Neural crest cell (in vitro differentiated cells): ENCODE measurements at places on chromosomes 12 and 14.

DNA sequence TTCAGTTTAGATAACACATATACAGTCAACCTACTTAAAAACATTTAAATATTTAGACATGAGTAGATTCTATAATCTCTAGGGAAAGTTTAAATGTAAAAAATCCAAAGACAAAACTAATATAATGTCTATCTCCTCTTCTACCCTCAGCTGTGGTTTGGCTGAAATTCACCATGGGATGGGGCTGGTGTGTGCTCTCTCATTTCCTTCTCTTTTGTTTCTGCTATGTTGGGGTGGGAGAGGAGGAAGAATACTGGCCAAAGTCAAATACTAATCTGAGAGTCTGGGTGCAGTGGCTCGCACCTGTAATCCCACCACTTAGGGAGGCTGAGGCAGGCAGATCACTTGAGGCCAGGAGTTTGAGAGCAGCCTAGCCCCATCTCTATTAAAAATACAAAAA is 1673.9 kb upstream of the SEL1L start:
- DNase-seq, result no peak

- DNase-seq, result no peak
Observed at GRCh38 chr14:61281186-61281947, at the start of gene TMEM30B. TMEM30B (minus strand) TSS chr14:61281338; CDS start chr14:61281147, 191 bp downstream.

GRCh38 chr12:124837958-124838803 is 25.5 kb downstream of the SCARB1 start:
- DNase-seq, result no peak

GRCh38 chr12:2891240-2892053 is 756 bp downstream of the TULP3 start:
- DNase-seq, result peak; percentile 46

- no peak for DNase-seq
Observed at GRCh38 chr12:27824126-27824842, 44.2 kb upstream of the MANSC4 start.

DNA sequence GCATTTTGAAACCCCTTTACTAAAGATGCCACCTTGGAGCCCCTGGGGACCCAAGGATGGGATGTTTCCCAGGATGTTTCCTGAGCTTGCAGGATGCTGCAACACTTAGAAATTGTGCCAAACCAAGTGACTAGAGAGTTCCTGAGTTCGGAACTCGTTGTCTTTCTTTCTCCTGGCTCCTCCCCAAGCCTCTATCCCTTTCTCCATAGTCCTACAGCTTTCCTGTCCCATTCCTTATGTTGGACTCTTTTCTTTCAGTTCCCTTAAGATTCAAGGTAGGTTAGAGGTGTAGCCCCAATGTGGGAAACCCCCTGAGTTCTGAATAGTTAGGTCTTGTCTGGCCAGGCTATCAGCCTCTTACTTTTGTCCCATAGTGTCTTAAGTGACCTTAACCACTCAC is 1.4 kb upstream of the KIF5A start:
- no peak for DNase-seq

DNA sequence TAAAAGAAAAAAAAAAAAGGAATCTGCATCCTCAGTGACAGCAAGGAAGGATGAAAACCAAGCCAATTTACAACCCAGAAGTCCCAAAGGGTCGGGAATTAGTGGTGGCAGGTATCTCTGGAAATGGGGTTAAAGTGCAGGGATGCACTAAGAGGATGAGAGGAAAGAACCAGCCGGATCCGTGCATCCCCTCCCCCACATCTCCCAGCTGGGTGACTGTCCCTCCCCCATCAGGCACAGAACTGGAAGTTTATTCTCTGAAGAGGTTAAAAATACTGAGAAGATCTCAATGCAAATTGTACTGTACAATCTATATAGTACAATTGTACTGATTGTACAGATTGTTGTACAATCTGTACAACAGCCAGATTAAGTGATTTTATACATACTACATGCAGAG is 15.4 kb downstream of the CLMN start:
- DNase-seq, result no peak

DNA sequence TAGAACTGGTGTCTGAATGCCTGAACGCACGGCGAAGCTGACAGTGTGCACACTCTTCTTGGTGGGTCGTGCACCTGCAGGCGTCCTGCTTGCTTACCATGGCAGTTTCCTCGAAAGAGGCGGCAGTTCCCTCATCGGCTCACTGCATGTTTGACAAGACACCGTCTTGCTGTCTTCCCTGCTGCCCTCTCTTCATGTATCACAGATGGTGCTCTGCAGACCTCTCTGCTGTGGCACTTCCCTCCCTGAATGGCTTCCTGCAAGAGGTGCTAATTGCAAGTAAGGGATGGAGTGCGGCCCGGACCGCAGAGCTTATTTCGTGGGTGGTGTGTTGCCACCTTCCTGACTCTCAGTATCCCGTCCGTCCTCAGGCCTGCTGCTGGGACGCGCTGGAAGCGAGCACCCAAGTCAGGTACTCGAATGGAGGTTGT is 156.7 kb upstream of the RTL1 start:
- no peak for DNase-seq

DNA sequence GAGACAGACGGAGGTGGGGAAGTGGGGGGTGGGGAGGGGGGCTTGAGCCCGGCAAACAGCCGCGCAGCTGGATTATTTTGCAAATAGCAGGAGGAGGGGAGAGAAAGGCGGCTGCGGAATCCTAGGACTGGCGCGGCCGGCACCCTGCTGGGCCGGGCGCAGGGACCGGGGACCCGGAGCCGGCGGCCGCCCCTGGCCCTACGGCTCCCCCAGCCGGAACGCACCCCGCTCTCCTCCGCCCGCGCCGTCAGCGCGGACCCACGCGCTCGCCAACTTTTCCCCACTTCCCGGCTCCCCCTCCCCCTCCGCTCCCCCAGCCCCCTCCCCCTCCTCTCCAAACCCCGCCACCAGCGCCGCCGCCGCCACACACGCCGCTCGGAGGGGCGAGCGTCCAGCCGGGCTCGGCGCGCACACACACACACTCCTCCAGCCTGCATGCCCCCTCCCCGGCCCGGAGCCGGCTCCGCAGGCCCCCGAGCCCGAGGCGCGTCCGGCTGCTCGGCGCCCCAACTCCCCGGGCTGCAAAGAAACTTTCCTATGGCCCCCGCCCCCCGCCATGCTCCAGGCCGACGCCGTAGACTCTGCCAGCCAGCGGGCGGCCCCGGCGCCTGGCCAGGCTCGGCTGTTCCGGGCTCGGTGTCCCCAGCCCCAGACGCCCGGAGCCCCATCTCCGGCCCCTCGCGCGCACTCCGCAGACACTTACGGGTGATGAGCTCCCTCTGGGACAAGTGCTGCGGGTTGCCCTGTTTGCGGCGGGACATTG is 1.4 kb downstream of the BCL11B start:
- peak; percentile 34 for DNase-seq

DNA sequence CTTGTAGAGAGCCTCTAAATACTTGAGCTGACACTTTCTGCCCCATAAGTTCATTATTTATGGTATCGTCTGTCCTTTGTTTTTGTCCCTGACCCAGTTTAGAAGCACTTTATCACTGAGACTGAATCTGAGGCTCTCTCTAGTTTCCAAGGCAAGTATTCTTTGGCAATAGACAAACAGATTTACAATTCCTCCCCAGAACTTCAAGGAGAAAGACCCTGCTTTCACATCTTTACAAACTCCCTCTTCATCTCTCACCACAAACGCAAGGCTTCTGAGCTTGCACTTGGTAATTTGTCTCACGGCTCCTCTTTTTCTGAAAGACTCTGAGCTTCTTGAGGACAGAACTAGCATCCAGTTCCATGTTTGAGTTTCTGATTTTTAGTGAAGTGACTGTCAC is 49.8 kb upstream of the PARP11 start:
- no peak for DNase-seq
